ENCODE measurements at places on chromosomes 4 and X. TPM values are rescaled to one million over a fixed set of nuclear protein-coding genes. Genes with fewer than 3 reads are reported as not detected.

Gene MSX1
- not detected for polyA plus RNA-seq

Gene FHDC1
- polyA plus RNA-seq = not detected

Gene MRPL1
- polyA plus RNA-seq = 29.1 TPM

Gene TCP11X2
- polyA plus RNA-seq = not detected

Gene CSAG3
- not detected for polyA plus RNA-seq

Gene CT45A10
- polyA plus RNA-seq = not detected

Gene GUCY1A1
- polyA plus RNA-seq = not detected

Gene CPEB2
- 0.82 TPM for polyA plus RNA-seq

Gene RTL9
- polyA plus RNA-seq = not detected

Gene FAM149A
- polyA plus RNA-seq = 0.44 TPM

Gene ZCCHC18
- 0.83 TPM for polyA plus RNA-seq

Gene ASMT
- not detected for polyA plus RNA-seq

Gene P2RY4
- not detected for polyA plus RNA-seq

Gene ALAS2
- polyA plus RNA-seq = not detected

Gene HOPX
- polyA plus RNA-seq = 0.64 TPM

Gene CCSER1
- not detected for polyA plus RNA-seq

Gene TLR8
- polyA plus RNA-seq = not detected

Gene MAGEB17
- not detected for polyA plus RNA-seq

Gene CT45A1
- not detected for polyA plus RNA-seq

Gene GATA1
- polyA plus RNA-seq = not detected

Gene SPACA5
- polyA plus RNA-seq = 0.60 TPM

Gene ELOVL6
- 0.13 TPM for polyA plus RNA-seq

Gene EOLA1
- 27.7 TPM for polyA plus RNA-seq

Gene SRPK3
- not detected for polyA plus RNA-seq

Gene TMSB15B
- 10.0 TPM for polyA plus RNA-seq

Gene NBDY
- polyA plus RNA-seq = 91.5 TPM

Gene DCAF8L2
- not detected for polyA plus RNA-seq

Gene FAM184B
- polyA plus RNA-seq = not detected
